ENCODE measurements at places on chromosomes 11 and 22.

GRCh38 chr11:126357969-126358762 is 2.7 kb downstream of the ST3GAL4 start:
- no peak for DNase-seq

- no peak for DNase-seq
Measured at GRCh38 chr11:20015529-20016427, 144.5 kb downstream of the DBX1 start.

GRCh38 chr11:86760577-86760976 is 39.8 kb upstream of the PRSS23 start:
- DNase-seq: no peak

DNA sequence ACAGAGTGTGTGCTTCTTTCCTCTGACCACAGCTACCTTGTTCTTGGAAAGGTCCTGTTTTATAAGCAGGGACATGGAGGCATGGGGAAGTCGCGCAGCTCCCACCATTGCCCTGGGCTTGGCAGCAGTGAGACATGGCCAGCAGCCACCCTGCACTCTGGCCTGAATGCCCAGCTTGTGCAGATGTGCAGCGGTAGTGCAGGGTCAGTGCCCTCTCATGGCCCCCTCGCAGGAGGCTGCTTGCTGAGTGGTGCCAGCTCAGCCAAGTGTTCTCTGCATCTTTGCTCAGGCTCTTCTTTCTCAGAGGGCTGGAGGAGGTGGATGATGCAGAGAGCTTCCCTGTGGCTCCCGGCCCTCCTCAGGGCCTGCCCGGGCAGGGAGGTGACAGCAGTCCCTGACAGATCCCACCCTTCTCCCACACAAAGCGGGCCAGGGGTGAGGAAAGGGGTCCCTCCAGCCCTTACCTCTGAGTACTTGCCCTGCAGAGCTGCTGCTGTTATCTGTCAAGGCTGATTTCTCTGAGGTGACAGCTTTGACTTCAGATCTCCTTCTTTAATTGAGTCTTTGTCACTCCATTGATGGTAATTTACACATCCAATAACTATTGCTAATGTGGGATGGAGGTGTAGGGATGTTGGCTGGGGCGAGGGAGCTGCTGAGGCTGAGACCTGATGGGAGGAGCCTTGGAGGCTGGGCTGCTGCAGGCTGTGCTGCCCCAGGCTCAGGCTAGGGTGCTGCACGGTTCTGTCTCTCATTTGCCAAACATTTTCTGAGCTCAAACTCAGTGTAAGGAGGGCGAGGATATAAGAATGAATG is 47.4 kb upstream of the B3GAT1 start:
- no peak for DNase-seq

GRCh38 chr11:35897019-35897418 is 46.8 kb upstream of the LDLRAD3 start:
- no peak for DNase-seq

DNA sequence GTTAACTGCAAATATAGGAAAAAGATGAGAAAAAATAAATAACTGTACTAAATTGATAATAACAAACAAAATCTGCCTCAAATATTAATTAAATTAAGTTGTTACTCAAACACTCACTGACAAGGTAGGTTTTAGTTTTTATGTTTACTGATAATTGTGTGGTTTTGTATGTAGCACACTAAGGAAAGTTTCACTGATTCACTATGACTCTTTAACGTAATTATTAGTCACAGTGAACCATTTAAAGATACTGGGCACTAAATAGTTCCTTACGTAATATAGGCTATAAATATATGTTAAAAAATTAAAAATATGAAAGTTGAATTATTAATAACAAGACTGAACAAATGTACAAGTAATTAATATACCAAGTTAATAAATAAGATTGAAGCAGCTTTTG is 2330.0 kb upstream of the RAG2 start:
- no peak for DNase-seq

DNA sequence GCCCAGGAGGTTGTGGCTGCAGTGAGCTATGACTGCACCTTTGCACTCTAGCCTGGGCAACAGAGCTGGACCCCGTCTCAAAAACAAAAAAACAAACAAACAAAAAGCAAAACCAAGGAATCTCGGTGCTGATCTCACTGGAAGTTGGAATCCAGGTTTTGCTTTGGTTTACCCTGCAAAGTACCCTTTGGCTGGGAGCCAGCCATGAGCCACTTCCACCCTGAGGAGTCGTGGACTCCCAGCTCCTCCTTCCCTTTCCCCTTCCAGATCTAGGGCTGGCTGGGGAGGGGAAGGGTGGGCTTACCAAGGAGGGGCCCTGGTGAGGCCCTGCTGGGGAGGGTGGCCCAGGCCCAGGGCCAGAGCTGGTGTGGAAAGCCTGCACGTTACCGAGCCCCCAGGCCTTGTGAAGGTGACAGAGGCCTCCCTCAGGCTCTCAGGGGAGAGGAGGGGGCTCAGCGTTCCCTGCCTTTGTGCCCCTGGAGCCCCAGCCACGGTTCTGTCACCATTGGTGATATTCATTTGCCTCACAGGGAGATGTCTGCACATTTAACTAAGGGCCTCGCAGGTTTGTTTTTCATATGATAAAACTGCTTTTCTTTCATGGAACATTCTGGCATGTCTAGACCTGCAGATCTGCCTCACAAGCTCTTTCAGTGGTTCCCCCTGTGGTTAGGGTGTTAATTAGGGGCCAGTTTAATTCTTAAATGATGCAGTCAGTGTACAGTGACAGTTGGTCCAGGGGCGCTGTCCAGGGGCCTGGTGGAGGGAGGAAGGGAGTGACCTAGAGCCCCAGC is 29.0 kb downstream of the FBLN1 start:
- no peak for DNase-seq

- peak; percentile 92 for DNase-seq
Measured at GRCh38 chr11:67354075-67355022, 1.0 kb upstream of the POLD4 start.

DNA sequence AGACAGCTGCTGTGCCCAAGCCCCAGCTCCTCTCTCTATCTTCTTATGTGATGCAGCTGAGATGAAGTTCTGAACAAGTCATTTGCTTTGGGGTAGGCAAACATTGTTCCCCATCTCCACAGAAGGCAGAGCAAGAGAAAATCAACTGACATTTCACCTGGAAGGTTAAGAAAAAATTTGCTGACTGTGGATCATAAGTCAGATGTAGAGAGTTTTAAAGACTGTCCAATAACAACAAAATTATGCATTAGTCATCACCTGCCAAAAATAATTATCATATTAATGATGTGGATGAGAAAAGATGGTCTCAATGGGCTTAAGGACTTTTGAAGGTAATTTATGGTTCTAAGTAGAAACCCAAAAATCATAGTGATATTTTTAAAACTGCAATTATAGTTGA is 59.2 kb downstream of the KCNJ1 start:
- no peak for DNase-seq

GRCh38 chr22:45318558-45319323 is 9.0 kb downstream of the FAM118A start:
- DNase-seq: no peak

Measured in Caki2 (cell line).